ENCODE measurements at places on chromosomes 4 and X. TPM values are rescaled to one million over a fixed set of nuclear protein-coding genes. Genes with fewer than 3 reads are reported as not detected.

IL2 gene
- 37.7 TPM for total RNA-seq

POLN gene
- 1.0 TPM for total RNA-seq

FGD1 gene
- total RNA-seq, result 0.10 TPM

ATOH1 gene
- not detected for total RNA-seq

IRS4 gene
- total RNA-seq, result not detected

HDX gene
- 0.96 TPM for total RNA-seq

TAPT1 gene
- total RNA-seq, result 31.3 TPM

BLOC1S4 gene
- 21.0 TPM for total RNA-seq

CSAG1 gene
- not detected for total RNA-seq

CCDC158 gene
- total RNA-seq, result not detected

PPP3CA gene
- total RNA-seq, result 16.4 TPM

VCX2 gene
- total RNA-seq, result not detected

WFS1 gene
- 2.2 TPM for total RNA-seq

MAGEA9B gene
- total RNA-seq, result not detected

MAGEE2 gene
- not detected for total RNA-seq

ADGRG2 gene
- total RNA-seq, result not detected

TXK gene
- 13.3 TPM for total RNA-seq

NEUROG2 gene
- not detected for total RNA-seq

PNMA6A gene
- total RNA-seq, result 2.0 TPM

FRAS1 gene
- 0.04 TPM for total RNA-seq

SLC6A14 gene
- total RNA-seq, result not detected

NKX6-1 gene
- total RNA-seq, result not detected

NPFFR2 gene
- total RNA-seq, result not detected

MAOB gene
- total RNA-seq, result not detected

GABRG1 gene
- not detected for total RNA-seq

TLR1 gene
- total RNA-seq, result 2.4 TPM

ETDB gene
- total RNA-seq, result not detected

CSAG3 gene
- not detected for total RNA-seq

GNRHR gene
- not detected for total RNA-seq

FABP2 gene
- not detected for total RNA-seq

SLC16A2 gene
- total RNA-seq, result 0.60 TPM

GAGE1 gene
- not detected for total RNA-seq

MAGED1 gene
- total RNA-seq, result 51.5 TPM

MAGEA2B gene
- not detected for total RNA-seq

PDE6B gene
- 13.9 TPM for total RNA-seq

HTRA3 gene
- not detected for total RNA-seq

NEXMIF gene
- total RNA-seq, result 0.48 TPM

EXOC1L gene
- not detected for total RNA-seq

GPC4 gene
- total RNA-seq, result not detected

DKK2 gene
- not detected for total RNA-seq

BCAP31 gene
- 109 TPM for total RNA-seq

TBX22 gene
- not detected for total RNA-seq

F8 gene
- 4.3 TPM for total RNA-seq

Data from activated naive CD8-positive, alpha-beta T cell treated with anti-CD3 and anti-CD28 coated beads for 36 hours (primary cell).